ENCODE measurements at places on chromosomes 12 and 14.

DNA sequence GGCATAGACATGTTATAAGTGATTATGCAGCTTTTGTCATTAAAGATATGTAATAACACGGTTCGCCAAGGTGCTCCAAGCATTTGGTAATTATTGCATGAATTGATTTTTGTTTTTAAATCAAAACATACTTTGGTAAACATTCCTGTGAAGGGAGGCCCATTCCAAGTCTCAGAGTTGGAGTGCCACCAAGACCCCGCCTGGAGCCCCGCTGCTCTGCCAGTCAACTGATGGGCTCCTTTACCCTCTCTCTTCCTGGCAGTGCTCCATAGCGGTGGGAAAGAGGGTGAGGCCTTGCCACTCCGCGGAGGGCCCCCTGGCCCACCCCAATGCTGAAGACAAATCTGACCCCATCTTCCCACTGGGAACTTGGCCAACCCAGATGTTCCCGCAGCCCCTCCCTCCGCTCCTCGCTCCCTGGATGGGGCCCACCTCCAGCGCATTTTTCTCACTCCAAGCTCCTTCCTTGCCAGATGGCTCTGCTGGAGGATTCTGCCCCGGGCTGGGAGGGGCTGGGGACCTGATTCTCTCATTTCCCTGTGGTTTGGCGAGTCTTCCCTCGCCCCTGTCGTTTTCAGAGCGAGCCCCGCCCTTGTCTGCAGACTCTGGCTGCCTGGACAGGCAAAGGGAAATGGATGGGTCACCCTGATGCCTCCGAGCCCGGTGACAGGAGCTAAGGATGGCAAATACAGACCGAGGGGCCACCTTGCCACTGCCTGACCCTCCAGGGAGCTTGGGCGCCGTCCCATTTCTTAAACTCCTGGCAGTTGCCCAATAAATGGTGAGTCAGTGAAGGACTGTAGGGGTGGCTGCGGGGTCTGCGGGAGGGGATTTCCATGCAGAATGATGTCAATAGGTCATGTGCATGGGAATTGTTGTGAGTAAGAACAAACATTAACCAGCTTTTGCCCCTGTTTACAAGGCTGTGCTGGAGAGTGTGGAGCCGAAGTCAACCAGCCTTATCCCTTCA lies 9.2 kb upstream of the PAPLN start:
- no peak for DNase-seq

DNA sequence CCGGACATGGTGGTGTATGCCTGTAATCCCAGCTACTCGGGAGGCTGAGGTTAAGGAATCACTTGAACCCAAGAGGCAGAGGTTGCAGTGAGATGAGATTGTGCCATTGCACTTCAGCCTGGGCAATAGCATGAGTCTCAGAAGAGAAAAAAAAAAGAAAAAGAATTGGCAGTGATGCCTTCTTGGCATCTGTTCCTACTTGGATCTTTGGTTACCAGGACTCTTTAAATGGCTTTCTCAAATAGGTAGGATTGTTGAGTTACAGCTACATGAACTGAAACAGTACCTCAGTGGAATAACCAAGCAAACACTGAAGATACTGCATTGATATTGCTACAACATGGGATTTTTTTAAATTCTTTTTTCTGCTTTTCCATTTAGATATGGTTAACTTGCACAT lies 136.8 kb downstream of the SAMD4A start:
- no peak for DNase-seq

- DNase-seq: peak; percentile 67
Observed at GRCh38 chr14:93977790-93978581, 1.6 kb upstream of the ASB2 start.

- no peak for DNase-seq
Observed at GRCh38 chr12:69341328-69341727, 6.9 kb upstream of the LYZ start.

GRCh38 chr12:19988948-19989347 lies 379.4 kb upstream of the PDE3A start:
- DNase-seq: no peak

DNA sequence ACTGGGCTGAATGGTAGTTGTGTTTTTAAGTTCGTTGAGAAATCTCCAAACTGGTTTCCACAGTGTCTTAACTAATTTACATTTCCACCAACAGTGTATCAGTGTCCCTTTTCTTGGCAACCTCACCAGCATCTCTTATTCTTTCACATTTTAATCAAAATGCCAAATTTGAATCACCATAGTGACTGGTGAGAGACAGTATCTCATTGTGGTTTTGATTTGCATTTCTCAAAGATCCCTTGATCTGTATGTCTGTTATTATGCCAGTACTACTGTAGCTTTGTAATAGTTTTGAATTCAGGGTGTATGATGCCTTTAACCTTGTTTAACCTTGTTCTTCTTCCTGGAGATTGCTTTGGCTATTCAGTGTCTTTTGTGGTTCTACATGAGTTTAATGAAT lies 2.2 kb upstream of the EIF2S3B start:
- no peak for DNase-seq

DNA sequence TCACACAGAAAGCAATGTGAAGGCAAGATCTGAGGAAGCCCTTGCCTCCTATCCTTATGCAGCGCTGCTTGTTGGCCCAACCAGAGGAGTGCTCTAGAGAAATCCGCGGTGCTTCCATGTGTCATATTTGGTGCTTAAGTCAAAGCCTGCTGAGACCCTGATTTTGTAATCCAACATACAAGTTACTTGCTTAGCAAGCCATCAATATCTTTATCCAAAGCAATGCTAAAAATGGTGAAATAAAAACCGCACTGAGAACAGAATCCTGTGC lies 250.0 kb downstream of the MED13L start:
- no peak for DNase-seq

All from activated CD4-positive, alpha-beta T cell treated with anti-CD3 and anti-CD28 coated beads for 24 hours (primary cell).